ENCODE measurements at places on chromosomes 6 and 20.

- no peak for DNase-seq
These were observed 74.2 kb downstream of the SLC22A23 start for GRCh38 chr6:3382326-3383279.

DNA sequence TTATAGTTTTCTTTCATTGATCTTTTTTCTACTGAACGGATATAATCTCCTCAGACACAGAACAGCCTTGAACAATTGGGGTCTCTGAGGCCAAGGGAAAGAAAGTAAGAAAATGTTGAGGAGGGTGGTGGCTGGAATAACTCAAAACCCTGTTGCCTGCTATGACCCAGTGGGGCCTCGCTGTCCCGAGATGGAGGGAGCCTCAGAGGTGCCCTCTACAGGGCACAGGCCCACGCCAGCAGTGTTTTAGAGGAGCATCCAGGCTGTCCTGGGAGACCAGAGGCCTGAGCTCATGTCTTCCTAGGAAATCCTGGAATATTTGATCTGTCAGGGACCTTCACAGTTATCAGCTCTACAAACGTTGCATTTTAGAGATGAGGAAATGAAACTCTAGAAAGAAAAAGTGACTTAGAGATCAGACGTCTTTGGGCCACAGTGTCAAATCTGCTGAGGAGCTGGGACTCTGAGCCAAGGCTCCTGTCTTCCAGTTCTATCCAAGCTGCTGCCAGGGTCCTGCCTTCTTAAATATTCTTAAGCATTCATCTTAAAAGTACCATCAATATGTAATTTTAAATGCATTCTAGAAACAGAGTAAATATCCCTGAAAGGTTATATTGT is 26.3 kb downstream of the ALDH5A1 start:
- peak; percentile 53 for DNase-seq

DNA sequence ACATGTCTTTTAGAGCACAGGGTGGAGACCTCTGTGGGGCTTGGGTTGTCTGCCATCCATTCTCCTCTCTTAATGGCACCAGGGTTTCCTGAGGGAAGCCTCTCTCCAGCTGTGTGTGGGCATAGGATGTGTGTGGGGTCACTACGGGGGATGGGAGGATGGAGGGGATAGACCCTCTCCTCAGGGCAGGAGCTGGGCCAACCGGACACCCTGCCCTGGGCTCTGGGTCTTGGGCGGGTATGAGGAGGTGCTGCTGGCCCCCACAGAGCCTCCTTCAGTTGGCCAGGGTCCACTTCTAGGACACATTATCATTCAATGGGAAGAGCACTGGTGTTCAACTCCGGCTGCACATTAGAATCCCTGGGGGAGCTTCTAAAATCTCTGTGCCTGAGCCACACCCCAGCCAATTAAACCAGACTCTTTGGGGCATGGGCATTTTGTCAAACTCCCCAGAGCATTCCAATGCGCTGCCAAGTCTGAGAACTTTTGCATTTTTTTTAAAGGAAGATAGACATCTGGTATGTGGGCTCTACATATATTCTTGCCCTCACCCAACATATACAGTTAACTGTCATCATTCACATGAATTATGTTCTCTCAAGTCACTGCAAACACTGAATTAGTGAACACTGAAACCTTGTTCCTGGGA is 38.5 kb downstream of the TRAM2 start:
- no peak for DNase-seq

DNA sequence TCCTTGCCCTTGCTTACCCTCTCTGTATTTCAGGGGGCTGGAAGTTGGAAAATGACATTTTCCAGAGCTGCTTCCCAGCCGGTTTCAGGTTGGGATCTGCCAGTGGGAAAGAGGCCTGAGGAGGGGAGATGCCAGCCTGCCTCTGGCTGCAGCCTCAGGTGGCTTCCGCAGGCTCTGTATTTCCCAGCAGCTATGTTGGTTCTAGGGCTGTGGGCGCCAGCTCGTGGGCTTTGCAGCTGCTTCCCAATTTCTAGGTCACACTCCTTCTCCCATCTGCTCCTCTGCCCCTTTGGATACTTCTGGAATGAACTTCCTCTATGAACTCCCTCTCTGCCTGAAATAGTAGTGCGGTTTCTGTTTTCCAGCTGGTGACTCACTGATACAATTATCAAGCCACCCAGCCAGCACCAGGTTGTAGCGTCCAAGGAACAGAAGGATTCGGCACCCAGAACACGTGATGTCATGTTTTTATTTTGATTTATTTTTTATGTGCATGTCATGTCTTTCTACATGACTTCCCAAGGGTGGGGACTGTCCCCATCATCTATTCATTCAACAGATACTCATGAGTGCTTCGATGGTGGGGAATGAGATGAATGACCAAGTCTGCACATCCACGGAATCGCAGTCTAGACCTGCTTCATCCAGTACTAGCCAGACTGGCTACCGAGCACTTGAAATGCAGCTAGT is 38.0 kb downstream of the TGM2 start:
- DNase-seq = no peak

DNA sequence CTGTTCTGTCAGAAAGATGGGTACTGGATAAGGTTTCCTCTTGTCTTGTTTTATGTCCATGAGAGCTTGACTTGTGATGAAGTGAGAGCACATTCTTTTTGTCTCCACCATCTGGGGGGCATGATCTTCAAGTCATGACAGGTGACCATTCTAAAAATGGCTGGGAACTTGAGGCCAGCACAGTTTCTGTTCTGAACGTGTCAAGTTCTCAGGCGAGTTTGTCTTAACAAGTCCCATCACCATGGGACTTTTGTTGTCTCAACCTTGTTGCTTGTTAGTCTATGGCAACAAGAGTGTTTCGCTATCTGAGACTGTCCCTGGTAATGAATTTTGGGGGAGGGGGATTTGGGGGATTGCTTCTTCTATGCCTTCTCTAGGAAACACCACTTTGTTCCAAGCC is 25.6 kb upstream of the ENPP4 start:
- DNase-seq = no peak

DNA sequence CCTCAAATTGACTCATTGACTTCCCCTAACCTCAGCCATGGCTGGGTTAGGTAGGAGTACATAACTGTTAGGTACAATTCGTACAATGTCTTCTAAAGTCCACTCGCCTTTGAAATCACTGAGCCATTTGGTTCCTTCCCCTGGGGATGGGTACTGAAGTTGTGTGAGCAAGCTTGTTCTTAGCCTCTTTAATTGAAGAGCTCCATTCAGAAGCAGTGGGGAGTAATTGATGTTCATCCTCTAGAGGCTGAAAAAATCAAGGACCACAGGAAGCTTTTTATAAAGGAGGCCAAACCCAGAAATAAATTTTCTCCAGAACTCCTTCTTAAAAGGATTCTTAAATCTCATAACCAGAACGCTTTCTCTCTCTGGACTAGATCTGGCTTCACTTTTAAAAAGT is 60.6 kb downstream of the ANKS1A start:
- DNase-seq = no peak

- DNase-seq = no peak
These were observed 84.9 kb upstream of the STXBP5 start for GRCh38 chr6:147119310-147119709.

- no peak for DNase-seq
These were observed 4.4 kb upstream of the C6orf163 start for GRCh38 chr6:87340230-87340629.

- DNase-seq = no peak
These were observed 176.4 kb upstream of the RREB1 start for GRCh38 chr6:6931071-6932025.

- no peak for DNase-seq
These were observed 141.1 kb downstream of the COL21A1 start for GRCh38 chr6:56106231-56106630.

- DNase-seq = no peak
These were observed 377.7 kb downstream of the BTBD9 start for GRCh38 chr6:38262026-38262425.

- DNase-seq = no peak
These were observed 34.1 kb downstream of the UST start for GRCh38 chr6:148780918-148781436.

GRCh38 chr6:107862383-107862782 is 38.3 kb upstream of the SCML4 start:
- DNase-seq = no peak

- DNase-seq = peak; percentile 71
These were observed 17.0 kb downstream of the UQCC2 start for GRCh38 chr6:33694401-33694931.

- DNase-seq = no peak
These were observed 19.4 kb upstream of the SCUBE3 start for GRCh38 chr6:35194390-35194789.

DNA sequence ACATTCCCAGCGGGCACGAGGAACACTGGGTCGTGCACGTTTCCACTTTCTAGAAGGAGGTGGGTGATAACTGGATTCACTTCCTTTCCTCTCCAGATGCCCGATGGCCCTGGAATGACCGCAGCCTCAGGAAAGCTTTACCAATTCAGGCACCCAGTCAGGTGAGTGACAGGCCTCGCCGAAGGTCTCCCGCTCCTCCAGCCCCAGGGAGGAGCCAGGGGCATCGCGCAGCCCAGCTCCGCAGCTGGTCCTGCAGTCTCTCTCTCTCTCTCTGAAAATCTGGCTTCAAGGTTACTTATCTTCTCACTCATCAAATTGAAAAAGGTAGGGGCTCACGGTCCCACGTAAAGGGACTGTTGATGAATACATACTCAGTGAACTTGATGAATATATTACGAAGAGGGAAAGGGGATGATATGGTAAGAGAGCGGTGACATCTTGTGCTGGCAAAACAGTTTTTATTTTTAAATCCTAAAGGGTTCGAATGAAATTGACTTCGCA is 891 bp downstream of the RIPPLY2 start:
- no peak for DNase-seq

DNA sequence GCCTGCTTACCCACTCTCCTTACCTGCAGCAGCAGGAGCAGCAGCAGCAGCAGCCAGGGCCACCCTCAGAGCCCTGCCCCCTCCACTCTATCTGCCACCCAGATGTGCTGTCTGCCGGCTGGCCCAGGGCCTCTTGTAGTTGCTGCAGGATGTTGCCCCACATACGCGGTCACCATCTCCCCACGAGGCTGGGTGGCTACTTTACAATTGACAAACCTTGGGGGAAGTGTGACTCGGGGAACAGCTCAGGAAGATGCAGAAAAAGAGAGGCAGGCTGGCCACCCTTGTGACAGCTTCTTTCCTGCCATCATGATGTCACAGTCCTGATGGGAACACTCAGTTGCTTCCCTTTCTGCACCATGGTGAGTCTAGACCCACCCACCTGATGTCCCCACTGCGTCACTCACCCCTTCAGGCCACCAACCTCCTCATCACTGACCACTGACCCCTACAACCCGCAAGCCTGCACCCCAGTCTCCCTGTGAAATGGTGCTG is 14.5 kb downstream of the TREM1 start:
- DNase-seq = no peak

DNA sequence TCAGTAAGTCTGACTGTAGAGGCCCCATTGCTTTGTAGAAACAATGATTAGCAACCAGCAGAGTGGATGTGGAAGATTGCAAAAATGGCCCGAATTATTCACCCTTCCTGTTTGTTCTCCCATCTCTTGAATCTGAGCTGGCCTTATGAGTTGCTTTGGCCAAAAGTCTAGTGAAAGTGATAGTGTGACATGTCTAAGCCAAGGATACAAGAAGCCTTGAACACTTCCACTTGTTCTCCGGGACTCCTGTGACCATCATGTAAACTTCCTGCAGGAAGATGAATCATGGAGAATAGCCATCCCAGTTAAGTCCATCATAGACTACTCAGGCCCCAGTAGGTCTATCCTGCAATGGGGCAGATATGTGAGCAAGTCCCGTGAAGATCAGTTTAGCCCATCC is 252.0 kb upstream of the JAG1 start:
- DNase-seq = no peak

- no peak for DNase-seq
These were observed 235.2 kb downstream of the SYNE1 start for GRCh38 chr6:152401978-152402377.

- DNase-seq = peak; percentile 18
These were observed 198.5 kb downstream of the HIVEP2 start for GRCh38 chr6:142746524-142746923.

GRCh38 chr6:158249340-158249836 is 62.9 kb upstream of the TULP4 start:
- DNase-seq = no peak

- no peak for DNase-seq
These were observed 61.8 kb downstream of the GCNT2 start for GRCh38 chr6:10582774-10583508.

- no peak for DNase-seq
These were observed 2.5 kb downstream of the AAR2 start for GRCh38 chr20:36238760-36239159.

DNA sequence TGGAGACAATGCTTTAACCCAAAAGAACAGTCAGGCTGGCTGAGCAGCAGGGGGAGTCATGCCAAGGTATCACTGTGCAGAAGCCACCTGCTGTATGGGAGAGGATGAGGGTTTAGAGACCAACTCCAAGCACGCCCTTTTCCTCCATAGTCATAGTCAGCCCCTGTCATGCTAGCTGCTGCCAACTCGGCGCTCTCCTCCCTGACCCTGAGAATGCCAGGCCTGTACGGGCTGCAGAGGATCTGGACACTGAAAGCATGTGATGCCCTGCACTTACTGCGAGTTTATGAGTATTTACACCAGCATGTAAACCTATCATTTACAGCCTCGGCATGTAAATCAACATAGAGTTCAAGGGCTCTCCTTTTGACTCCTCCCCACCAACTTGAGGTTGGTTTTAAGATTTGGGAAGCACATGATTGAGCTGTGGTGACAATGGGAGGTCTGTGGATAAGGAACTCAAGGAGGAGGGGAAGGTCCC is 11.7 kb upstream of the SCUBE3 start:
- no peak for DNase-seq

DNA sequence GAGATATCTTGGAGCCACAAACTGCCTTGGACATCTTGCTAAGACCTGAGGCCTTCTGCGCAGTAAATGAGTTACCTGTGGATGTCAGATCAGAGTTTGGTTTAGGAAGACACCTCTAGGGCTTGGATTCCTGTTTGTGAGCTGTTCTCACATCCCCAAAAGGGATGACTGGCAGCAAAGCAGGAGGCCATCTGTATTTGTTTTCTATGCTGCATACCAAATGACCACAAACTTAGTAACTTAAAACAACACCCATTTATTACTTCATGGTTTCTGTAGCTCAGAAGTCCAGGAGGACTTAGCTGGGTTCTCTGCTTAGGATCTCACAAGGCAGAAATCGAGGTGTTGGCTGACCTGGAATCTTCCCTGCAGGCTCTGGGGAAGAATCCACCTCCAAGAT is 116.7 kb downstream of the UNC5CL start:
- DNase-seq = no peak

- DNase-seq = no peak
These were observed 41.2 kb downstream of the LRFN2 start for GRCh38 chr6:40545954-40546353.
